Pulmonary artery endothelial cell (primary cell): ENCODE measurements at places on chromosomes 7 and 10.
A peak's percentile ranks its signal among the peaks of the same experiment; 100 is the strongest.

DNA sequence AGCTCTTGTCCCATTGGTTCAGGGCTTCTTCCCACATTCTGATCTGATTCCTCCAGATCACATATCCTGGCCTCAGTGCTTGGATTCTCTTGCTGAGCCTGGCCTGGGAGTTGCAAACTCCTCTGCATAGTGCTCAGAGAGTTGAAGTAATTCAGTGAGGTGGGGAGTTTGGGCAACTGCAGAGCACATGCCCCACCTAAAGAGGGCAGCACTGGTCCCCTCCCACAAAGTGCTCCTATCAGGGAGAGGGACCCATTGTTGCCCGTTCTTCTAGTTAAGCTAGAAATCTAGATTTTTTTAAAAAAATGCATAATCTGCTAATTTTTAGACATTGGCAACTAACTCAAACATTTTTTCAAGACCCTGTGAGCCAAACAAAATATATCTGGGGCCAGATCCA, 45.1 kb downstream of the CHN2 start:
- no peak for DNase-seq

- DNase-seq, result no peak
Observed at GRCh38 chr7:49172639-49173038, 248.3 kb downstream of the CDC14C start.

DNA sequence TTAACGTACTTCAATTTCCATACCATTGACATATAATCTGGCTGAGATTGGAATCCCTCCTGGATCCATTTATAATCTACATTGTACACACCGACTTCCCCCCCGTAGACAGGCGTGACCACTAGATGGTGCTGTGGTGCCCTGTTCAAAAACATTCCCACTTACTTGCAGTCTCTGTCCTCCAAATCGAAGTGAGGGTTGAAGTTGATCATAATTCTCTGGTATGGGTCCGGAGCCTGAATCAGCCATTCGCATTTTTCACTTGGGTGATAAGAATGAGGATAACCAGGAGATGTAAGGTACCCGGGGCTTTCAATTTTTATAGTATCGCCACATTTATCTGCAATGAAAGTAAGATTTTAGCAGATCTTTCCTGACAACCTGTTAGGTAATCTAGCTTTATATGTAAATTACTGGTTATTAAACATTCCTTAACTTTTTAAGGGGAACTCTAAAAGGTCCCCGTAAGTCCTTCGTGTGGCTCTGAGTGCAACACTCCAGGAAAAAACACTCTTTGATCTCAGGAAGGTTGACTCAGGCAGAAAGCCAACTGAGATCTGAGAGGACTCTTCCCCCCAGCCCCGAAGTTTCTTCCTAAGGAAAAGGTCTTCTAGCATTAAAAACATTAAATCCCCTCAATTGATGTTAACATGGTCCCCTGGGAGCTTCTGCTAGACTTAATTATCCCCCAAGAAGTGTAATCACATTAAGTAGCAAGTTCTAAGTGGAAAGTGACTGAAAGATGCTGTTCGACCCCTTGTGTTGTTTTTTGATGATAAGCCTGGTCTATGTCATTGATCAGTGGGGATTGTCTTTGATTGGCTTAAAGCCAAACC, 3.7 kb downstream of the NRP1 start:
- peak; percentile 65 for DNase-seq

DNA sequence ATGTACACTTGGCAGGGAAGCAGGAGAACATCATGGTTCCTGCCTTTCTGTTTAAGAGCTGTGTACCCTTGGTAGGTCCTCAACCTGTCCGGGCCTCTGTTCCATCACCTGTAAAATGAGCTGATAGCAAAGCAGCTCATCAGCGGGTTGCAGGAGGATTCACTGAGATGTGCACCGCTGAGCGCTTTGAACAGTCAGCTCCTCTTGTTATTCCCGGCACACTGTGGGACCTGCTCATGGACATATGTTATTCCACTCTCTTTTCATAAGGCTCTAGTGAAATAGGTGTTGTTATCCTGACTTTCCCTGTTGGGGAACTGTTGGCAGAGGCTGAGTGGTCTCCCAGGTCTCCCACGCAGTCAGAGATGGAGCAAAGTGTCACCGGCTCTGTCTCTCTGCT, 497.5 kb upstream of the ZMIZ1 start:
- DNase-seq, result no peak
